ENCODE measurements at places on chromosomes 12 and 14. TPM values are rescaled to one million over a fixed set of nuclear protein-coding genes. Genes with fewer than 3 reads are reported as not detected.

The TESPA1 gene
- total RNA-seq: not detected

The SLC25A3 gene
- total RNA-seq: 617 TPM

The NOP9 gene
- 22.3 TPM for total RNA-seq

The ADAM21 gene
- 1.2 TPM for total RNA-seq

The GPR65 gene
- 0.12 TPM for total RNA-seq

The CLMN gene
- total RNA-seq: 0.12 TPM

The KCNMB4 gene
- total RNA-seq: 0.26 TPM

The MYF6 gene
- total RNA-seq: not detected

The LRIG3 gene
- total RNA-seq: 16.4 TPM

The HVCN1 gene
- total RNA-seq: 2.3 TPM

The CDCA3 gene
- total RNA-seq: 9.5 TPM

The EPYC gene
- not detected for total RNA-seq

The PTPRR gene
- 1.5 TPM for total RNA-seq

The B4GALNT3 gene
- under 0.01 TPM for total RNA-seq

The KRT83 gene
- not detected for total RNA-seq

The CACNA2D4 gene
- total RNA-seq: 0.06 TPM

The TSPAN19 gene
- not detected for total RNA-seq

The CD163 gene
- total RNA-seq: not detected

The GPR132 gene
- not detected for total RNA-seq

The GLIPR1L2 gene
- total RNA-seq: 0.92 TPM

The HOTAIR gene
- total RNA-seq: not detected

The CPNE6 gene
- not detected for total RNA-seq

The OR6J1 gene
- not detected for total RNA-seq

The SNRPF gene
- total RNA-seq: 17.3 TPM

The DAO gene
- not detected for total RNA-seq

The RAD51AP1 gene
- total RNA-seq: 12.0 TPM

The NANOG gene
- total RNA-seq: not detected

The ZNF891 gene
- 0.79 TPM for total RNA-seq

The CRIP2 gene
- total RNA-seq: 141 TPM

The CCND2 gene
- total RNA-seq: 76.8 TPM

The OR6C68 gene
- total RNA-seq: not detected

The B3GNT4 gene
- total RNA-seq: 0.19 TPM

The NTF3 gene
- 11.1 TPM for total RNA-seq

The SCNN1A gene
- total RNA-seq: not detected

The LRP1-AS gene
- total RNA-seq: not detected

The RTL1 gene
- total RNA-seq: not detected

The LIMA1 gene
- total RNA-seq: 89.8 TPM

The KRT78 gene
- total RNA-seq: not detected

The GSG1 gene
- total RNA-seq: 0.06 TPM

The AHSA1 gene
- total RNA-seq: 103 TPM

The POTEG gene
- not detected for total RNA-seq

The KRT81 gene
- not detected for total RNA-seq

The RDH16 gene
- 0.06 TPM for total RNA-seq

The LTB4R gene
- total RNA-seq: 0.75 TPM

The OVCH1 gene
- total RNA-seq: 0.12 TPM

The TMEM121 gene
- total RNA-seq: 11.8 TPM

The ERBB3 gene
- 3.6 TPM for total RNA-seq

The REP15 gene
- 2.7 TPM for total RNA-seq

The NGB gene
- total RNA-seq: not detected

The RNASE13 gene
- not detected for total RNA-seq

The TMEM30B gene
- total RNA-seq: 2.4 TPM

The EXOC3L4 gene
- not detected for total RNA-seq

The RNASE3 gene
- not detected for total RNA-seq

The AMDHD1 gene
- total RNA-seq: 0.06 TPM

The LRP1 gene
- total RNA-seq: 490 TPM

The TAS2R7 gene
- total RNA-seq: not detected

The KLRG1 gene
- total RNA-seq: 0.53 TPM

The RNF10 gene
- 182 TPM for total RNA-seq
